ENCODE measurements at places on chromosomes 5 and 9.

DNA sequence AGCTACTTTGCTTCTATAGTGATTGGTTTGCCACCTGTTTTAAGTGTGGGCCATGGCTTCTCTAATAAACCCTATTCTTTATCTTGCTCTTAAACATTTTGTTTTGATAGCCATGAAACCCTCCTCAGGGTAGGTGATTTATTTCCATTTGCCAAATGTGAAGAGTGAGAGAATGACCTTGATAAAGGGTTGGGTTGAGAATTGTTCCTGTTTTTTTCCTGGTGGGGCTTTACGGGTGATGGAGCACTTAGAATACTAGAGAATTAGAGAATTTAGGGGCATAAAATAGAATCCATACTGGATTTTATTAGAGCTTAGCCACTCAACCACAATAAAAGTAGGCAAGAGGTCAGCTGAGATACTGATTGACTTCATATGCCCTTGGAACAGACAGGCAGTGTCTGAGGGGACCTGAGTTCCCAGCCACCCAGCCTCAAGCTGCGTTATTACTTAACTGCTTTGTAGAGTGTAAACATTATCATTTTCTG lies 68.9 kb downstream of the COMMD10 start:
- DNase-seq = no peak

DNA sequence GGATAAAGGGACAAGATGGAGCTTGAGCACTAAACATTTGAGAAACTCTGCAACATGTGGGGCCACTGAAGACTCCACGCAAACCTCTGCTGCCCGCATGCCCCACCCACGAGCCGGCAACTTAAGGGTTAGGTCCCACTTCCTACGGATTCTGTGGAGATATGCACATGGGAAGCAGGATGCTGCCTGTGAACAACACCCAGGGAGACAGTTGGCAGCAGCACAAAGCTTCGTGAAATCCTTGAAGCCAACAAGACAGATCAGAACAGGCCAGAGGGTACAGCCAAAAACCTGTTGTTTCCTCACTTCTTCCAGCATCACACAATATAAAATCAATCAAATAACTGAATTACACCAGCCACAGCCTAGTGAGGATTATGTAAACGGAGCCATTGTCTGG lies 270.4 kb downstream of the ENC1 start:
- DNase-seq = no peak

DNA sequence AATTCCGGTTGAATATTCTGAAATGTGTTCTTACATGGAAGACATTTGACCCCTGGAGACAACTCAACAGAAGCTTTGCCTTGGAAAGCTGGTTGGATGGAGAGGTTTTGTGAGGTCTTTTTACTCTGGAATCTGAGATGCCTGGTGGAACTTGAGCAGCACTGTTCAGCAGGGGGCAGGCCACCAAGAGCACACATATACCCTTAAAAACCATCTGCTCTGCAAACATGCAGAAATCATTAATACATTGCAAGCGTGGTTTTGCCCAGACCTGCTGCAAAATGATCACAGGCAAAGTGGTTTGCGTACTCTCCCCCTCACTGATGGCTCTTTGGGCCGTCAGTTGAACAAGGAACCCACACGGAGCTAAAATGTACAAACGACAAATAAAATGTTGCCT lies 32.8 kb upstream of the DAP start:
- no peak for DNase-seq

DNA sequence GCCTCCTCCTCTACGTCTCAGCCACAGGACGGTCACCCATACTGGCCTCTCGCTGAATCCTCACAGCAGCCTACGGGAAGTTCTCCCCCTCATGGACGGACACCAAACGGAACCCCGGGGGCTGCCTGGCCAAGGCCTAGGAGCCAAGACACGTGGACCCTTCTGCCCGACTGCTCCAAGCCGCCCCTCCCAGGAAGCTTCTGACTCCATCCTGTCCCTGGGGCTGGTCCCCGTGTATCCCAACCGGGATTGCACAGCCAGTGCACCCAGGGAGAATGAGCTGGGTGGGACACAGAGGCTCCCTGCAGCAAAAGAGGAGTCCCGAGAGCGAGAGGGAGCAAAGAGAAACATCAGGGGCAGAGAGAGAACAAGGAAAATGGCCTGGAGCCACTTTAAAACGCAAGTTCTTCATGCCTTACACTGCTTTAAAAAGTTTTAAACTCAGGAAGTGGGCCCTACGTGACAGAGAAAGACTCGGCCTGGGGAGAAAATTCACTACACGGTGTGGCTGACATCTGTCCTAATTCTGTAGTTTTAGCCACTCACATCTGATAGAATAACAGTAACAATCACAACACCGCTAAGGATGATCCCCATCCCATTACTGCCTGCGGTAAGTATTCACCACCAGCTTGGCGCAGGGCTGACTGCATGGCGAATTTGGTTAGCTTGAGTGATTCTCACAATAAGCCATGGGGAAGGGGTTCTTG lies 3.0 kb downstream of the FAM78A start:
- no peak for DNase-seq

DNA sequence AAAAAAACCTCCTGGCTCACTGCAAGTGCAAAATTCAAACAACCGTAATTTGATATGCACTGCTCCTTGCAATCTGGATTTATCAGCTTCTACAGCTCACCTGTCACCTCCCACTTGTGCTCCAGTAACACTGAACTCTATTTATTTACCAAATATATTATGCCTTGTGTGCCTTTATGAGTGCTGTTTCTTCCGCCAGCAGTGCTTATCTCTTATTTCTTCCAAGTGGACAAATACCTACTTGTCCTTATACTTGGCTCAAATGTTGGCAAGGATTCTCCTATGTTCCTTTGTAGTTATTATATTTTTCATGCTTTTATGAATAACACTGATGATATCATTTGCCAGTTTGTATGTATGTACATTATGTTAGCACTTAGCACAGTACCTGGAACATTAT lies 145.7 kb upstream of the ARRDC3 start:
- peak; percentile 18 for DNase-seq

- DNase-seq = no peak
These were observed 36.3 kb downstream of the PCDHAC2 start for GRCh38 chr5:141002605-141002965.

- no peak for DNase-seq
These were observed 803.5 kb downstream of the TLE1 start for GRCh38 chr9:80885894-80886293.

GRCh38 chr9:87149799-87150198 lies 202.5 kb upstream of the GAS1 start:
- DNase-seq = no peak

DNA sequence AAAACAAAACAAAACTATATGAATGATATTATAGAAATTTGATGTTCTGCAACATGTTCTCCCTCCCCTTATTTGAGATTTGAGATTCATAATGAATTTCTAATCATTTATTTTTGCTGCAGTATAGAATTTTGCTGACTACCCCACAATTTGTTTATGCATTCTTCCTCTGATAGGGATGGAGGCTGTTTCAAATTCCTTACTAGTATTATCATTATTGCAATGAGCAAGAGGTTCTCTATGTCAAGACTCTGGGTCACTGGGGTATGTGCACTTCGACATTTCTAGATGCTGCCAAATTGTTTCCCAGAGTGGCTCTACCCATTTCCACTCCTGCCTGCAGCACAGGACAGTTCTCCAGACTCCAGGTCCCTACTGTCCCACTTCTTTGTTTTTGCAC lies 54.9 kb upstream of the DAB2IP start:
- DNase-seq = no peak

DNA sequence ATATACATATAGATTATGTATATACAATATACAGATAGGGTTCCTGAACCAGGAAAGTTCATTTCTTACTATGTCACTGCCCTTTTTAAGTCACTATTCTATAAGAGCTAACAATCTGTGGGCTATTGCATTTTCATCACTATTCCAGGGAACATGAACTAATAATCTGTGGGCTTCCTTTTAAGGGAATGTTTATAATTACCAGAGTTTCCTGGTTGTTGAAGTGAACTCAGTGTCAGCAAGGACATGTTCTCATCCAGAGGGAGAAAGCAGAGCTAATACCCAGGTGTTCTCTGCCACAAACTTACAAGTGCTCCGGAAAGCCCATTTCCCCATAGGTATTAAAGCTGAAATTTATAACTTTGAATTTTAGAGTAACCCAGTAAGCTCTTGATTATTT lies 69.6 kb downstream of the CWC27 start:
- DNase-seq = no peak

- no peak for DNase-seq
These were observed 37.7 kb downstream of the UBAP2 start for GRCh38 chr9:34010979-34011378.

- DNase-seq = no peak
These were observed 3.6 kb downstream of the CAMK4 start for GRCh38 chr5:111227801-111228200.

DNA sequence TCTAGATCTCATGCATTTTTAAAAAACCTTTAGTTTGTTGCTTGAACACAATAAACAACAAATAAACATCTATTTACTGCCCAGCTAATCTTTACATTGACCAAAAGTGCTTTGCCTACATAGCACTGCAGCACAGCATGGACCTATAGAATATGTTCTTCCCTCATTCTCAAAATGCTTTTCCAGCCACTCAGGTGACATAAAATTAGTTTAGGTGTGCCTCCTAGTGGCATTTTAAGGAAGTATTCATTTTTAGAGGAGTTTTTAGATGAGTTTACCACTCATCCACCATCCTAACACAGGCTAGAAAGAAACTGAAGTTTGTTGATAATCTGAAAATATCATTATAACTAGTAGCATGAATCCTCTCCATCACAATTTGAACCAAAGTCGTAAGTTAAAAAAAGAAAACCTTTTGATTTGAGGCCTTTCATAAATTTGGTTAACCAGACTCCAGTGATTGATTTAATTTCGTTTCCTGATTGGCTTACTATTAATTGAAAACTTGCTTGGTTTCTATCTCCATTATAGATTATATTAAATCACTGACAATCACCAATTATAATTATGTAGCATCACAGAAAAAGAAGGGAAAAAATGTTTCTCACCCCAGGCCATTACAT lies 12.6 kb downstream of the PLGRKT start:
- peak; percentile 28 for DNase-seq

DNA sequence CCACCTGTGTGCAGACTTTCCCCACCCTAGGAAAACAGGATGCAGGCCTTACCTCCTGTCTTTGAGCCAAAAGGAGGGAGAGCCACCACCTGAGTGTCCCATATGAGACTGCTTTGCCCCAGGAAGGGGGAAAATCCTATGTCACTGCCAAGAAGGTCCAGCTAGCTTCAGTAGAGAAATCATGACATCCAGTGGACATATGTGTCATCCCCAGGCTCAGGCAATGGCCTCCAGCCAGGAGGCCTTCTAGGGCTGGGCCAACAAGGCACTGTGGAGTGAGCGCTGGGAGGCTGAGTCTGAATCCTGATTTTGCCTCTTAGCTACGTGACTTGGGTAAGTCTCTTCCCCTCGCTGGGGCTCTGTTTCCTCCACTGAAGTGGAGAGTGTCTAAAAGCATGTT lies 60.2 kb downstream of the SMIM23 start:
- DNase-seq = no peak

DNA sequence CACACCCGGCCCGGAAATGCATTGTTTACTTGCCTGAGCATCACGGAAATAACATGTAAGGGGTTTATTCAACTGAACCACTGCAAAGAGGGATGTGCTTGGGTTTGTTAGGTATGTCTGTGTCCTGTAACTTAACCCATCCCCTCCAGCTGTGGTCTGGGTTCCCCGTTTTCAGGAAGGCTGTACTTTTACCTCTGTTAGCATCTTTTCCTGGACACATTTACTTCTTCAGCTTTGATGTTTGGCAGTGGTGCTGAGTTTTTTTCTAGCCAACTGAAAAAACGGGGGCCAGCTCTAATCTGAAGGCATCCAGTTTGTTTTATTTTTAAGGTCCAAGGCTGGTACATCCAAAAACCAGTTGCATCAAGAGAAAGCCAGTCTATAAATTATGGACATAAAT lies 561.8 kb downstream of the BNC2 start:
- no peak for DNase-seq

DNA sequence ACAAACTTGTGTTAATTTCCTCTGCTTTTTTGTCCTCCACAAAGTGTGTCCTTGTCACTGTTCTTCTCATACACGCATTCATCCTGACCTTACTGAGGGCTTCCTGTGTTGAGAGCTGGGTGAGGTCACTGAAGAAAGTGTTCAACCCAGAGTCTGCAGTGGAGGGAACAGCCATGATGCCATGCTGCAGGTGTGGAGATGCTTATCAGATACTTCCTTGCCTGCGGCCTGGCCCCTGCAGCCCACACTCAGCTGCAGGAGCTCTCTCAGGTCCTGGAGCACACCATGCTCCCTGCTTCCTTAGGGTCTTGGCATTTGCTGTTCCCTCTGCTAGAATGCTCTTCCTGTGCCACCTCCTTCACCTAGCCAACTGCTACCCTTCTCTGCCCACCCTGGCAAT lies 108.1 kb upstream of the SPRY4 start:
- no peak for DNase-seq

GRCh38 chr5:173313351-173313801 lies 14.8 kb downstream of the STC2 start:
- DNase-seq = no peak

- DNase-seq = no peak
These were observed 198.3 kb downstream of the ERCC6L2 start for GRCh38 chr9:96073531-96074480.

GRCh38 chr5:67089200-67089725 lies 107.3 kb downstream of the CD180 start:
- DNase-seq = no peak

- no peak for DNase-seq
These were observed 19.6 kb upstream of the RNF20 start for GRCh38 chr9:101514071-101514470.

DNA sequence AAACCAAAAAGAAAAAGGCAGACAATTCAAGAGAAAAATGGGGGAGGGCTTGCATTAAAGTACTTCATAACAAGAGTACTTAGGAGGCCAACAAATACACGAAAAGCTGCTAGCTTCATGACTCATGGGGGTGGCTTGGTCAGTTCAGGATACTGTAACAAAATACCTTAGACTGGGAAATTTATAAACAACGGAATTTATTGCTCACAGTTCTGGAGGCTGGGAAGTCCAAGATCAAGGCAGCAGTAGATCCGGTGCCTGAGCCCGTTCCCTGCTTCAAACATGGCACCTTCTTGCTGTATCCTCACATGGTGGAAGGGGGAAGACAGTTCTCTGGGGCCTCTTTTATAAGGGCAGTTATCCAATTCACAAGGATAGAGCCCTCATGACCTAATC lies 111.4 kb downstream of the C9orf50 start:
- no peak for DNase-seq

GRCh38 chr9:11002705-11003104 lies 389.9 kb upstream of the PTPRD start:
- DNase-seq = no peak
